ENCODE measurements at places on chromosomes 13 and 19.
A peak's percentile ranks its signal among the peaks of the same experiment; 100 is the strongest.

GRCh38 chr13:95568131-95568530, 15.6 kb downstream of the CLDN10 start:
- no peak for DNase-seq

- no peak for DNase-seq
Observed at GRCh38 chr19:29396925-29397324, 128.9 kb upstream of the VSTM2B start.

- no peak for DNase-seq
Observed at GRCh38 chr19:19207637-19208572, 3.9 kb upstream of the NCAN start.

DNA sequence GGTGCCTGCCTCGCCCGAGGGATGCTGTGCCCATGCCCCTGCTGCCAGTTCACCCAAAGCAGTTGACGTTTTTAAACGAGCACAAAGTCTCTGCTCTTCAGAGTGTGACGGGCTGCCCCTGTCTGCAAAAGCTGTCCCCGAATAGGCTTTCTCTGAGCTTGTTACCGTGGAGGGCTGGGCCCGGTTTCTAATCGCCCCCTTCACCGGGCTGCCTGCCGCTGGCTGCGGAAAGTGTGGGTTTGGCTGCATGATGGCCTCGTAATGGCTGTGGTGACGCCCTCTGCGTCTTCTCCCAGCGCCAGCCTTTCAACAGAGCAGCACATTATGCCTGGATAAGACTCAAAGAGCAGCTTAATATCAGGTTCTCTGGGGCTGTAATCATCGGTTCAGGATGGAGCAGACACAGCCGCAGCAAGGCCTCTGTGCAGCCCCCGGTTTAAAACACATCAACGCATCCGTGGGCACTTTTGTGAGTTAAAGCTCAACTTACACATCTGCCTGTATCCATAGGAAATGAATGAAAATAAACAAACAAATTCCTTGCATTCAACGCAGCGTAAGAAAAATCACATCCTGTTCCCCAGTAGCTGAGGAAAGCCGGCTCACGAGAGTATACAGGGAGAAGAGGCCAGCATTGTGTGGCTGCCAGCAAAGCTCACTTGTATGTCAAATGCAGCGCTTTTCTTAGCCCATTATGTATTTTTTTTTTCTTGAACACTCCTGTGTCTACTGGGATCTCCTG, 166.4 kb upstream of the SOX1 start:
- no peak for DNase-seq

DNA sequence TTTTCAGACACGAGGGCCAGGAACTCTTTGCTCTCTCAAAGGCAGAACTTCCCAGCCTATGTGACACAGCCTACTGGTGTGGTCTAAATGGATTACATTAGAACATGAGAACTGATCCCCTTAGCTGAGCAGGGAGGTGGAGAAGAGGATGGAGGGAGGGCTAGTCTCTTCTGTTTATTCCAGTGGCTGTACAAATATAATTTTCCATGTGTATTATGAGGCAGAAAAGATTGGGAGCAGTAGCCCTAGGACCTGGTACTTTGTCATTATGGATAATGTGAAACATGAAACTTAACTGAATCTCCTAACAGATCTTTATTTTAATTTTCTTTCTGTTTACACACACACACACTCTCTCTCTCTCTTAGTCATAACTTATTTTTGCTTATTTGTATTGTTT, 82.1 kb downstream of the WDFY2 start:
- no peak for DNase-seq

GRCh38 chr13:21060338-21061028, 903 bp downstream of the LATS2 start:
- DNase-seq = peak; percentile 65
